ENCODE measurements at places on chromosomes 6 and 20.

DNA sequence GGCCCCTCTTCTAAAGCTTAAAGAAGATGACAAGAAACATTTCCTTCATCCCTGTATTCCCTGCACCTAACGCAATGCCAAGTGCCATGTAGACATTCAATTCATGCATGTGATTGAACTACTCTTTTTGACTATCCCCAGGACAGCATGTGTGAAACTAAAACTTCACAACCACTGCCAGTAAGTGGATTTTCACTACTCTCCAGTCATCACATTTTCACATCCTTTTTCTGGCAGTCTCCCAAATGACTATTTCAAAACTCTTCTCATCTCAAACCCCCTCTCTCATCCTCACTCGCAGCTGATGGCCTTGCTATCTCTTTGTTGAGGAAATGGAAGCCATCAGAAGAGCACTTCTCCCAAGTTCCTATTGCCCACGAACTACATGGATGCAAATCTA is 122.6 kb downstream of the OPRM1 start:
- DNase-seq: peak; percentile 27

- DNase-seq: no peak
These were observed 50.8 kb upstream of the MLN start for GRCh38 chr6:33854572-33855030.

DNA sequence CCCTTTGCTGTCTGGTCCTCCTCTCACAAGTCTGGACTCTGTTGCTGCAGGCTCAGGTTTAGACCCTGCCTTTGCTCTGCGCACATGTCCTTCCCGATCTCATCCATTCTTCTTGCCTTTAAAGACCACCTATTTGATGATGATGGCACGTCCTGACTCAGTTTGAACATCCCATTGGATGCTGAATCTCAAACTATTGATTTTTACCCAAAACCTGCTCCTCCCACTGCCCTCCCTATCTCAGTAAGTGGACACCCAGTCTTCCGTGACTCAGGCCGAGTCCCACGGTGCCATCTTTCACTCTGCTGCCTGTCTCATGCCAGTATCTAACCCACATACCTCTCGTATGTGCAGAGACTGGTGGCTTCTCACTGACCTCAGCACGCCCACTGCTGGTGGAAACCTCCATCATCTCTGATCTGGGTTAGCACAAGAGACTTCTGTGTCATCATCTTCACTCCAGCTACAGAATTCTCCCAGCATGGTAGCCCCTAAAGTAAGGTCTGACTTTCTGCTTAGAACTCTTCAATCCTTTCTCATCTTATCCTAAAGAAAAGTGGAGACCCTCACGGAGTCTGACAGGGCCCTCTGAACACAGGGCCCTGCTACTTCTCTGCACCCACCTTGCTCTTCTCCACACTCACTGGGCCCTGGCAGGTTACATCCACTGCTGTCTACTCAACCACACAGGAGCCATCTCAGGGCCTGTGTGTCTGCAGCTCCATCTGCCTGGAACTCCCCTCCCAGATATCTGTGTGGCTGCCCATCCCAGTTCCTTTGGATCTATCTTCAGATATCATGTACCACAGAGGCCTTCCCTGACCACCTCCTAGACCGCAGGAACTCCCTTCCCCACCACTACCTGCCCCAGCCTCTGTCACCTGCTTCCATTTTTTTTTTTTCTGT is 387.1 kb upstream of the AGPAT4 start:
- no peak for DNase-seq

DNA sequence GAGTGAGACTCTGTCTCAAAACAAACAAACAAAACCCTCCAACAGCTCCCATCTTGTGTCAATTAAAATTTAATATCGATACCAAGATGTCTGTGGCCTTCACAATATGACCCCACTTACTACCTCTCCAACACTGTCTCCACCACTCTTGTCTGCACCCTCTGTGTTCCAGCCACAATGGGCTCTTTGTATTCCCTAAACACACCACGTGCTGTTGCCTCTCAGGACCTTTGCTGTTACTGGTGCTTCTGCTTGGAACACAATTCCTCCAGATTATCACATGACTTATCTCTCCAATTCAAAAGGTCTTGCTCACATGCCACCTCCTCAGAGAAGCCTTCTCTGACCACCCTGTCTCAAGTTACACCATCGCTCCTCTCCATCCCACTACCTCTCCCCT is 6.0 kb upstream of the HCK start:
- no peak for DNase-seq

DNA sequence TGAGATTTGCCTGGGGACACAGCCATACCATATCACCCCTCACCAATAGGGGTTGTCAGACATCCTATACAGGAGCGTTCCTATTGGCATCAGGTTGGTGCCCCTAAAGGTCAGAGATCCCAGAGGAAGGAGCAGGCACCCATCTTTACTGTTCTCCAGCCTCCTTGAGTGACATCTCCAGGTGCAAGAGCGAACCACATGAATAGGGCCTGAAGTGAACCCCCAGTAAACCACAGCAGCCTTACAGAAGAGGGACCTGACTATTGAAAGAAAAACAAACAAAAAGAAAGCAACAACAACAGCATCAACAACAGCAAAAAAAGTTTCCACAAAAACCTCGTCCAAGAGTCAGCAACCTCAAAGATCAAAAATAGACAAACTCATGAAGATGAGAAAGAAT is 32.7 kb upstream of the SENP6 start:
- no peak for DNase-seq

DNA sequence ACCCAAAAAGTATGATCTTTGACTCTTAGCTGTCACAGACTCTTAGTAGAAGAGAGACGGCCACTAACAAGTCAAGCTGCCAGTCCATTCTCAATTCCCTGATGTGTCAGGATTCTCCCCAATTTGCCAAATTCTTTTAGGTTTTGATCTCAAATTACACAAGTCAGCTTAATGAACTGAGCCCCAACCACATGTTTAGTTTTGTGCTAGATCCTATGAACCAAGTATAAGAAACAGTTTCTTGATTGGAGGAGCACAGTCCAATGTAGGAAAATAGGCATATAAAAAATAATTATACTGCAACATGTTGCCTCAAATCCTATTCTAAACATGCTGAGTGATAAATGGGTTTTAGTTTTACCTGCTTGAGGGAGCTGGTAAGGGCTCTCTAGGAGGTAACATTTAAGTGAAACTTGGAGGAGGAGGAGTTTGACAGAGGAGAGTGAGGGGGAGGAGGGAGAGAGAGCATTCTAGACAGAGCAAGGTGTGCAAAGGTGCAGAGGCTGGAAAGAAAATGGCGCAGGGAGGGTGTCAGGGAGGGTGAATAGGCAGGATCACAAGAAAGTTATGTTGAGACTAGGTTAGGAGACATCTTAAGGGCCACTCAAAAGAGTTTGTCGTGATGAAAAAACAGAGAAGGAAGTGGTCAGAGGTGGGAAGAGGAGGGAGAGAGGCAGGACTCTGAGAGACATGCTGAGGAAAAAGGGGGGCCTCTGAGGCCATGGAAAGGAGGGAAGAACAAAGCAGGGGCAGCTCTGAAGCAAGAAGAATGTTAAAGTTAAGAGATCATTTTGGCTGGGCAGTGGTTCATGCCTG is 22.8 kb upstream of the FAM83C start:
- DNase-seq: no peak

DNA sequence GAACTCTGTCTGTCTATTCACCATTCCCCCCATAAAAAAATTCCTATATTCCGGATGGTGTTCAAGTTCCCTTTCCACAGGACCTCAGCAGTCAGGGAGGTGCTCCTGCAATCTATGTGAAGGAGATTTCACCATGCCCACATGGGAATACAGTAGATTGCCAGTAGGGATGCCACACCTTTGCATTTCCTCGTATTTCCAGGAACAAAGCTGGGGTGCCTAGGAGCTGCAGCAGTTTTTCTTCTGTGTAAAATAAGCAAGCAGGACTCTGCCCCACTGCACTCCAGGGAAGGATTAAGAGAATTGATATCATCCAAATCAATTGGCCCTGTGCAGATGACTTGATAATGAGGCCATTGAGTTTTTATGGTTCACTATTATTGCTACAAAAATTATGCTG is 7.4 kb upstream of the KIF16B start:
- DNase-seq: no peak

DNA sequence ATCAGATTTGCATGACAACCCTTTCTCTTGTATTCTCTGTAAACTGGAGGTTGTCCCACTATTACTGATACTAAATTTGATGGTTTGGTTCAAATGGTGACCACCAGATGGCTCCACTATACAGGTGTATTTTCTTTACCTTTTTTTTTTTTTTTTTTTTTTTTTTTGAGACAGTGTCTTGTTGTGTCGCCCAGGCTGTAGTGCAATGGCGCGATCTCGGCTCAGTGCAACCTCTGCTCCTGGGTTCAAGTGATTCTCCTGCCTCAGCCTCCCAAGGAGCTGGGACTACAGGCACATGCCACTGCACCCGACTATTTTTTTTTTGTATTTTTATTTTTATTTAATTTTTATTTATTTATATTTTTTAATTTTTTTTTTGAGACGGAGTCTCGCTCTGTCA is 6.6 kb upstream of the WTAP start:
- peak; percentile 54 for DNase-seq

DNA sequence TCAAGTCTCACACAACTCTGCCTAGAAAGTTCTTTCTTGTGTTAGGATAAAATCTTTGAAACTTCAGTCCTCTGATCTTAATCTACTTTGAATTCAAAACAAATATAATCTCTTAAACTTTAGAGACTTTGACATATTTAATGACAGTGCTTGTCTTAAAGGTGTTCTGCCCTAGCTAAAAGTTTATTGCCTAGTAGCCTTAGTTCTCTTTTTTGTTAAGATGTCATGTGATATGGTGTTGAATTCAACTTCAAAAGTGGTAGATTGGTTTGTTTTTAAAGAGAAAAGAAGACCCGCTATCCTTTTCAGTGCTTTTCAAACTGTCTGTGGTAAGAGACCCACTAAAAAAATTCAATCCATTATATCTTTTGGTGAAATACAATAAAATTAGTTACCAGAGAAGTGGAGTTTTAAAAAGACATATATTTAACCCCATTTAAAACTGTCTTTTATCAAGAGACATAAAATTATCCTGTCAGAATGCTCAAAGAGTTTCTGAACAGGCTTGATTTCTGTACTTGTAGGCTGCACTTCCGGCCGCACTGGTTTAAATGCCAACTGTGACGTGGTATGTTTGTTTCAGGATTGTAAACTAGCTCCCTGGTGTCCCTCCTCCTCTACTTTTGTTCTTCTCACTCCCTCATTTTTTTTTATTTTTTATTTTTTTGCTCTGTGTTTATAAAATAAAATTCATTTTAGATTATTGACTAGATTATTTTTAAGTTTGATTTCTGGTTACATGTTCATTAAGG is 76.5 kb downstream of the QKI start:
- no peak for DNase-seq

- DNase-seq: peak; percentile 85
These were observed 54.2 kb upstream of the HLA-A start for GRCh38 chr6:29887819-29888776.

- no peak for DNase-seq
These were observed 15.1 kb downstream of the RALGAPA2 start for GRCh38 chr20:20697325-20697845.

GRCh38 chr6:82182756-82183155 is 64.8 kb downstream of the IBTK start:
- DNase-seq: no peak

- no peak for DNase-seq
These were observed 162.3 kb downstream of the KLHL32 start for GRCh38 chr6:97086781-97087180.

GRCh38 chr20:37237656-37238055 is 24.0 kb downstream of the GHRH start:
- DNase-seq: no peak

- no peak for DNase-seq
These were observed 43.0 kb downstream of the VEGFA start for GRCh38 chr6:43812850-43813578.
